Uterus (tissue), 4 donors: ENCODE measurements at places on chromosomes 1 and 21. TPM values are rescaled to one million over a fixed set of nuclear protein-coding genes. Genes with fewer than 3 reads are reported as not detected.
A peak's percentile ranks its signal among the peaks of the same experiment; 100 is the strongest.

GRCh38 chr1:210235363-210236053, 2.9 kb downstream of the SERTAD4 start:
- H3K27ac ChIP-seq: peak overlapping the region; percentile 95
- H3K4me3 ChIP-seq: no peak overlapping the region
- no peak for DNase-seq
- peaks cover 17% of the 10 kb centered on the region for H3K4me1 ChIP-seq

- H3K4me3 ChIP-seq: no peak overlapping the region
- no peaks in the 10 kb centered on the region for H3K36me3 ChIP-seq
- no peaks in the 10 kb centered on the region for H3K27me3 ChIP-seq
- DNase-seq: no peak
Measured at GRCh38 chr1:21559788-21560567, 50.8 kb downstream of the ALPL start.

- no peaks in the 10 kb centered on the region for H3K36me3 ChIP-seq
- DNase-seq: no peak
- H3K27ac ChIP-seq: no peak overlapping the region
- H3K4me1 ChIP-seq: no peaks in the 10 kb centered on the region
- H3K4me3 ChIP-seq: no peak overlapping the region
Measured at GRCh38 chr1:231411036-231411531, 11.0 kb downstream of the EGLN1 start.

- H3K27me3 ChIP-seq: no peaks in the 10 kb centered on the region
- DNase-seq: no peak
- H3K4me3 ChIP-seq: no peak overlapping the region
- H3K36me3 ChIP-seq: no peaks in the 10 kb centered on the region
Measured at GRCh38 chr1:212728606-212729005, 29.0 kb upstream of the BATF3 start.

DNA sequence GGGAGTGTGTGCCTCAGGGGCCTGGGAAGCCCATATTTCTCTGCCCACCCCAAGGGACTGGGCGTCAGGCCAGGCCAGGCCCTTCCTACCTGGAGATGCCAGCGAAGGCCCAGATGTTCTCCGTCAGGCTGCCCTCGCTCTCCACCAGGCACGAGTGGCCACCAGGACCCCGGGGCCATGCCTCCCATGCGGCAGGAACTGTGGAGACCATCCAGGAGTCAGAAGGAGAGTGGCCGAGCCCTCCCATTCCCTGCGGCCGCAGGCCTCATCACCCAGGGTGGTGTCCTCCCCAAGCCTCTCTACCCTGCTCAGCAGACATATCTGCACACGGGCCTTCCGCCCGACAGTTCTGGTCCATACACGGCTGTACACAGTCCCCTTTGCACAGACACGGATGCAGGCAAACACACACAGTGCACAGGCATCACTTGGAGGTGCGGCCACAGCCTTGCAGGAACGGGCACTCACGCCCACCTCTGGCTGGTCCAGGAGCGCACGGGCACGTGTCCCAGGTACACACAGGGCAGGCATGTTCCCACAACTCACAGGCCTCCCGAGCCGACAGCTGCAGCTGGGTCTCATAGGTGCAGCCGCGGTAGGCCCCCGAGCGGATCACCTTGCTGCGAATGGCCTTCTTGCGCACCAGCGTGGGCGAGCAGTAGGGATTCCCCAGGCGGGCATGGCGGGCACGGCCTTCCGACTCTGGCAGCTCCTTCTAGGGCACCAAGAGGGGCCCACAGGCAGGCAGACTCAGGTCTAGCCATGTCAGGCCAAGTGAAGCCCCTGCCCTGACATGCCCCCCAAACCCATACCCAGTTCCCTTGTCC, 5.9 kb upstream of the KIF17 start:
- DNase-seq: peak; percentile 8
- H3K36me3 ChIP-seq: no peaks in the 10 kb centered on the region
- H3K27me3 ChIP-seq: no peaks in the 10 kb centered on the region
- H3K4me3 ChIP-seq: no peak overlapping the region
- H3K4me1 ChIP-seq: no peaks in the 10 kb centered on the region
- H3K27ac ChIP-seq: no peak overlapping the region

DNA sequence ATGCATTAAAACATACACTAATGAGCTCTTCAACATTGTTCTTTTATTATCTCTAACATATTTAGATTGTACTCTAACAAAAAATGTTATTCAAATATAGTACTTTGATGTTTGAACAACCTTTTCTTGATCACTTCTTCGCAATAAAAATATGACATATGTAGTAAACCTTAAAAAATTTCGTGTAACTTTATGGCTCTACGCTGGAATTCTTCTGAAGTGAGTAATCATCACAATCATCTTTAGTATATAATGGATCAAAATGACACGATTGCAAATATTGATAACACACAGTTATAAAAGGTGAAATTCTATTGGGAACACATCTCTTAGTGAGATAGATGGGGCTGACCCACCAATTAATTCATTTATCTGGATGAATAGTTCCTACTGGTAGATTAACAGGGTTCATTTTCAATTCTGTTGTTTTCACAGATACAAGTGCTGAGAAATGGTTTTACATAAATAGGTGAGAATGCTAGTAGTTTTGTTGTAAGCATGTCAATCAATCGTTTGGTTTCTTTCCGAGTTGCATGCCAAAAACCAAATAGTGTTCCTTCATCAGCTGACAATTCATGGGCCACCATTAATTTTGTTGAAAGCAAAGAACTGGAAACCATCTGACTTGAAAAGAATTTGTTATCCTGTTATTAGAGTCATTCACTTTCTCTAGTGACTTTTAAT, 1.5 kb upstream of the ZMPSTE24 start:
- peak overlapping the region; percentile 95 for H3K27ac ChIP-seq
- DNase-seq: no peak
- peak overlapping the region; percentile 72 for H3K4me3 ChIP-seq
- H3K36me3 ChIP-seq: no peaks in the 10 kb centered on the region
- H3K27me3 ChIP-seq: no peaks in the 10 kb centered on the region

- no peaks in the 10 kb centered on the region for H3K36me3 ChIP-seq
- no peaks in the 10 kb centered on the region for H3K27me3 ChIP-seq
- no peak for DNase-seq
- no peak overlapping the region for H3K4me3 ChIP-seq
- peak overlapping the region; percentile 19 for H3K27ac ChIP-seq
Measured at GRCh38 chr21:39066829-39067780, 116.1 kb downstream of the PSMG1 start.

The SRGAP2C gene
- 47.6 TPM for total RNA-seq

The SYCP1 gene
- not detected for total RNA-seq
